ENCODE measurements at places on chromosomes 12 and 14.

DNA sequence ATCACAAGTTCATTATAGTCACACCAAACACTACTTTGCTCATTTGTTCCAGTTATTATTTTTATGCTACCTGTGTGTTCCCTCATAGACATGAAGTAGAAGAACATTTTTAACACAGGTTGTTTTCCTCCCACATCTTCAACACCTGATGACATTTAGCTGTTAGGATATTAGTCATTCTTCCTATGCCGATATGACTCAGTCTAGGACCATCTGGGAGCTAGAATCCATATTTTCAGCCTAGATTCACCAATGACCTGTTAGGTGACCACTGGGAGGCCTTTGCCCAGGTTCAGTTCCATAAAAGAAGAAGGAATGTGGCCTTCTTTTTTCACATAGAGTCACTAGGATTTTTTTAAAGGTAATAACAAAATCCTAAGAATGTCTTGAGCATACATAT, 222.8 kb downstream of the C12orf42 start:
- DNase-seq: no peak

GRCh38 chr12:101018540-101018939, 191.5 kb downstream of the SLC5A8 start:
- no peak for DNase-seq

GRCh38 chr12:88145567-88146505, 3.7 kb downstream of the TMTC3 start:
- no peak for DNase-seq

GRCh38 chr12:3446235-3446634, 44.8 kb upstream of the PRMT8 start:
- no peak for DNase-seq

- DNase-seq: no peak
Measured at GRCh38 chr12:121114019-121114639, 18.5 kb upstream of the P2RX7 start.
